Cardiac fibroblast (primary cell): ENCODE measurements at places on chromosomes 12 and 14.

DNA sequence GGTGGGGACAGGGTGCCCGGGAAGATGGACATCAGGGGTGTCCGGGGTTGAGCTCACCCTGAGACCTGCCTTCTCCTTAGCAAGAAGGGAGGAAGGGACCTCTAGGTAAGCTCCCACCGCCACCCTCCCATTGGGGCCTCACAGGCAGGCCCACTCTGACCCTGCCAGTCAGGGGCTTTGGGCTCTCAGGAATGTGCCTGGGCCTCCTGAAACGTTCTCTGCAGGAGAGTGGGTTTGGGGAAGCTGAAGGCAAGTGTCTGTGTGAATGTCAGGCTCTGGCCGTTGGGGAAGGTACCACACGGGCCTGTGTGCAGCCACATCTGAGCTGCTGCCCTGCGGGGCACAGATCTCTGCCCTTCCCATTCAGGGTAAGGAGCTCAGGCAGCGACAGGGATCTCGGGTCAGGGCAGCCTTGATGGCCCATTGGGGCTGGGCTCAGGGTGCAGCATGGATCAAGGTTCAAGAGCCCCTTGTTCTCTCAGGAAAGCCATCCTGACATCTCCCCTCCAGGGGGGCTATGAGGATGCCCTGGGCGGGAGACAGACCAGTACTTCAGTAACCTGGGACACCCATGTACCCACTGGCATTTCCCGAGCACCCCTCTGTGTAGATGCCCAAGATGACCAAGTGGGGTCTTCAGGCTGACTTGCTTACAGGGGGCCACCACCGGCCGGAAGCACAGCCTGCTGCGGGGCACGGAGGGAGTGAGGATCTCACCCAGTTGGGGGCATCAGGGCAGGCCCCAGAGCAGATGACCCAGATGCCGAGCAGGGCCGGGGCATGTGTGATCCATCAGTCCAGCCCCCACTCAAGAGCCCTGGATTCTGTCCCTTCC lies 29.7 kb downstream of the FAM222A start:
- DNase-seq: no peak

DNA sequence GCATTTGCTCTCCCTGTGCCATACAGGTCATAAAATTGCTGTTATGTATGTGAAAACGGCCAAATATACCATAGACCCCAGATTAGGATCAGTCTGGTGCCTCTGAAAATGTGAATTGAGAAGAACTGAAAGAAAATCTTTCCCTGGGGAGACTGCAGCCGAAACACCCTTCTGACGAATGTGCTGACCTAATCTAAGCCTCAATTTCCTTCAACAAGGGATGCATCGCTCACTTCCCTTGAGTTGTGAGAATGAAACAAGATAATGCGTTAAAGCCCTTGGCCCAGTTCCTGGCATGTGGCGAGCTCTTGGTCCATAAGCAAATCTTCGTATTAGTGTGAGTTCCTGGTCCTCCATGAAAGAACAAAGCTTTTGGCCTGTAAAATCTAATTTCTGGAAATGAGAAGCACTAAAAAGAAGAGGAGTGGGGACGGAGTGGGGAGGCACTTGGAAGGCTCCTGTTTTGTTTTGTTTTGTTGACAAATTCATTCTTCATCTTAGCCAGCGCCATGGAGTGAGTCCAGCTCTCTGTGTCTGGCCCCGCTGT lies 49.5 kb upstream of the RTRAF start:
- peak; percentile 79 for DNase-seq

GRCh38 chr12:4250691-4251090 lies 22.9 kb upstream of the CCND2 start:
- no peak for DNase-seq

DNA sequence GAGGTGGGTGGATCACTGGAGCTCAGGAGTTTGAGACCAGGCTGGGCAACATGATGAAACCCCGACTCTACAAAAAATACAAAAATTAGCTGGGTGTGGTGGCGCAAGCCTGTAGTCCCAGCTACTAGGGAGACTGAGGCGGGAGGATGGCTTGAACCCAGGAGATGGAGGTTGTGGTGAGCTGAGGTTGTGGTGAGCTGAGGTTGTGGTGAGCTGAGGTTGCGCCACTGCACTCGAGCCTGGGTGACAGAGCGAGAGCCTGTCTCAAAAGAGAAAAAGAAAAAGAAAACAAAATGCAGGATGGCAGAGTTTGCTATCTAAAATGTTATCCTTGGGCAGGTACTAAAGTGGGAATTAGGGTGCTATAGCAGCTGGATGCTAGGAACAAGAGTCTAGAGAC lies 10.8 kb upstream of the GPRC5A start:
- no peak for DNase-seq

DNA sequence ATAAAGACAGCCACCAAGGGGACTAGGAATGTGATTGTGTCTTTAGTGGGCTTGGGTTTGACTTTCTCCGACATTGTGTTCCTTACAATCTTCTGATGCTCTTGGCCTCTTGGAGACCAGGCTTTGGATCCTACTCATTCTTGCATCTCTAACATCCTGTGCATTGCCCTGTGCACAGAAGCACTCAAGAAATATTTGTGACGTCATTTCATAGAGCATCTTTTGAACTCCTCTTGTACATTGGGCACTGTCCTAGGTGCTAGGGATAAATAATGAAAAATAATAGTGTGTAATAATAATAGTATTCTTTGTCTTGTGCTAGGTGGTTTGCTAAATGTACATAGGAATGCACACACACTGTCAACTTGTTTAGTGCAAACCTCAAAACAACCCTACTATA lies 108.8 kb upstream of the LHX5 start:
- DNase-seq: no peak
